Dermis lymphatic vessel endothelial cell (primary cell): ENCODE measurements at places on chromosomes 6 and 20. TPM values are rescaled to one million over a fixed set of nuclear protein-coding genes. Genes with fewer than 3 reads are reported as not detected.

Gene CNR1
- under 0.01 TPM in 1 of 2 replicates, not detected in the other for total RNA-seq

Gene NHSL1
- total RNA-seq = 20.4 and 42.2 TPM in 2 replicates

Gene JAG1
- total RNA-seq = 94.2 and 94.3 TPM in 2 replicates

Gene APCDD1L
- total RNA-seq = 0.11 TPM in 1 of 2 replicates, not detected in the other

Gene NKX2-2
- total RNA-seq = not detected in 2 replicates
